ENCODE measurements at places on chromosomes 12 and 14. TPM values are rescaled to one million over a fixed set of nuclear protein-coding genes. Genes with fewer than 3 reads are reported as not detected.
A peak's percentile ranks its signal among the peaks of the same experiment; 100 is the strongest.

RASSF8 gene
- 38.6 TPM for total RNA-seq

DNA sequence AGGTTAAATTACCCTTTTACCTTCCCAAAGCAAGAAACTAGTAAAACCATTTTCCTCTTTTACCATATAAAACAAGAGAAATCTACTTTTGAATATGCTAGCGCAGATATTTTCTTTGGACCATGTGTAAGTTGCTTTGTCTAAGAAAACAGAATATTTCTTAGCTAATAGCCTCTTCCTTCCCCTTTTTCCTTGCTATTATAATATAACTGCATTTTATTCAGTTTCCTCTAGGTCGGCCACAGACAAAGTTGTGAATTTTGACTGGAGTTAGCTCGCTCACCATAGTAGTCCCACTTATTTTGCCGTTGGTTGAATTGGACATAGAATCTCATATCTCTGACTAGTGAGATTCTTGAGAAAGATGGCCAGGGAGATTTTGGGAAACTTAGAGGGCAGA lies 115.6 kb downstream of the PLEKHA5 start:
- DNase-seq = no peak

- no peak for DNase-seq
Measured at GRCh38 chr12:3746758-3747157, 6.2 kb downstream of the CRACR2A start.

DNA sequence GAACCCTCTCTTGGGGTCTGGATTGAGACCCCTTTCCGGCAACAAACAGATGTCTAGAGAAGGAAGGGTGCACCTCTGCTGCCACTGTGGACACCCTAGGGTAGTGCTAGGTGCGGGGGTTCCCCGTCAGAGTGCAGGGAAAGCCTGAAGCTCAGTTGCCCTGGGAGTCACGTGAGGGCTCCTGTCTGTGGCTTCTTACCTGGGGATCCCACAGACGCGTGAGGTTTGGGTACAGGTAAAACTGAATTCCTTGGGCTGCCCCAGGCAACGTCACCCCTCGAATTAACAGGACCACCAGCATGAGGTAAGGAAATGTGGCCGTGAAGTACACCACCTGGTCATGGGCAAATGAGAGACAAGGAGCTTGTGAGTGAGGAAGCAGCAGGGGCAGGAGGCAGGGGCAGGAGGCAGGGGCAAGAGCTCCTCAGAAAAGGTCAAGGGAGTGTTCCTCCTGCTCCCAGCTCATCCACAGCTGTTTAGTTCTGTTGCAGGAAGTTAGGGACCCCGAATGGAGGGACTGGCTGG lies 21.0 kb upstream of the SLC6A12 start:
- DNase-seq = no peak

- DNase-seq = peak; percentile 75
Measured at GRCh38 chr14:20706657-20707355, 18.2 kb downstream of the ANG start.
